Activated naive CD4-positive, alpha-beta T cell treated with Interleukin-2 at 50 U/mL for 16 hours (primary cell): ENCODE measurements at places on chromosomes 5 and 9.

DNA sequence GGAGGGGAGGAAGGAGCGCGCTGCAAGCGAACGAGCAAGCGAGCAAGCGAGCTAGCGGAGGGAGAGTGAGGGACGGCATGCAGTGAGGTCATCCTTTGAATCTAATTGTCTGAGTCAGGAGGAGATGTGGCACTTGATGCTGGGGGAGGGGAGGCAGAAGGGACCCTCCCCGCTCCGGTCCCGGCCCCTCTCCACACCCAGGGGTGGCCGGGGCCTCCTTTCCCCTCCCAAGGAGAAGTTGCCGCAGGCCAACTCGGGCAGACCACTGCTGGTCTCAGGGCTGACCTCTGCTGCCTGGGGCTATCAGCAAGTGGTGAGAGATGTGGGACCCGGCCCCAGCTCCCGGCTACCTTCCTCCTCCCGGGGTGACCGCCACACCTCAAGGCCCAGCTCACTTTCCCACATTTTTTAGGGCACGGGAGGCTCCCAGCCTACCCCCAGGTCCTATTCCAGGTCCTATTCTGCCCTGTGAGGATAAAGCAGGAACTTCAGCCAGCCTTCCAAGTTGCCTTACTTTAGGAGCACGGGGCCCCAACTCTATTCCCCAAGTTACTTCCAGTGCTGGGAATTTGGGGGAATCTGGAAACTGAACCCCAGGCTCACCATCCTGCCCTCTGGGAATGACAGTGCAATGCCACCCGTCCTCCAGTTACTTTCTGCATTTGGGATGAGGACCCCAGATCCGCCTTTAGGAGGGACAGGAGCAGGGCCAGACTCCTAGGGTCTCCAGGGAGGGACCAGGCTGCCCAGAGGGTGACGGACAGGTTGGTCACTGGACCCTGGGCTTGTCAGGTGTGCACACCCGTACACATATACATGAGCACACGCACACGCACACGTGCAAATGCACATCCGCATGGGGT is 11.1 kb downstream of the CNTFR start:
- no peak for DNase-seq

DNA sequence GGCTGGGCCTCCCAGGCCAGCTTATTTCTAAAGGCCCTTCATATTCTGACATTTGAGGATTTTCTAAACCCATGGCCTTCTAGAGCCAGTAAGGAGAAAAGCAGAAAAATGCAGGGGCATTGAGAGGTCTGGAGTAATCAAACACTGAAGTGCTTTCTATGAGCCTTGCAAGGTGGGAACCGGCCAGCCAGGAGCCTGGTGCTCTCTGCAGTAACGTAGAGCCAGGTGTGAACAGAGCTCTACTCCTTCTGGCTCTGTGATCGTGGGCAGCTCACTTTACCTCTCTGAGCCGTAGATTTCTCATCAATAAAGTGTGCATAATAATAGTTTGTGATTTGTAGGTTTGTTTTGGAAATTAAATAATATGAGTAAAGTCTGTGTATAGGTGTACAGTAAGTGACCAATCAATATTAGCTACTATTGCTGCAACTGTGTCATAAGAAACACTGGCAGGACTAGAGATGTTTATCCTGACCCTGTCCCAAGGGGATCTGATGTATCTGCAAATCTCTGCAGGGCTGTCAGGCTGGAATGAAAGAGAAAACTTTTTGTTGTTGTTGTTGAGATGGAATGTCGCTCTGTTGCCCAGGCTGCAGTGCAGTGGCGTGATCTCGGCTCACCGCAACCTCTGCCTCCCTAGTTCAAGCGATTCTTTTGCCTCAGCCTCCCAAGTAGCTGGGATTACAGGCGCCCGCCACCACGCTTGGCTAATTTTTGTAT is 2.7 kb downstream of the SYNPO start:
- DNase-seq = no peak

- no peak for DNase-seq
These were observed 358.2 kb upstream of the DMAC1 start for GRCh38 chr9:8157683-8158324.

- no peak for DNase-seq
These were observed 26.2 kb upstream of the SNX18 start for GRCh38 chr5:54491326-54491725.
